ENCODE measurements at places on chromosomes 11 and 22.

- no peak for DNase-seq
Measured at GRCh38 chr11:70183483-70184176, 19.5 kb upstream of the FADD start.

- no peak for DNase-seq
Measured at GRCh38 chr22:49325531-49326395, 501.9 kb downstream of the BRD1 start.

- no peak for DNase-seq
Measured at GRCh38 chr11:34331329-34331728, 26.5 kb downstream of the ABTB2 start.

DNA sequence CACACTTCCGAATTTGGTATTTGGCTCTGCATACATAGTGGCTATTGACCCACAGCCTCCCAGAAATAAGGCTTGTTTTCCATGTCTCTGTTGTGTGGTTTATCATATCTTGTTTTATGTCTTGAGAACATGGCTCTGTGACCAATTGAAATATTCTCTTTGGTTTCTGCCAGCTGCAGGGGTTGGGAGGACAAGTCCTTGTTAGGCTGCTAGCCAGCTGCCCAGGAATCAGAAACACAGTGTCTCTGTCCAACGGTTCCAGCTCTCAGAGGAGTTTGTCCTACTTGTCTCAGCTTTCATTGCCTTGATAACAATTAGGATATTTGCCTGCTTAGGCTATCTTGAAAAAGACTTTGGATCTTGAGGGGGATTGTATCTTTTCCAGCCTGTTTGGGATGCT lies 6.0 kb upstream of the SLC7A4 start:
- DNase-seq, result no peak

DNA sequence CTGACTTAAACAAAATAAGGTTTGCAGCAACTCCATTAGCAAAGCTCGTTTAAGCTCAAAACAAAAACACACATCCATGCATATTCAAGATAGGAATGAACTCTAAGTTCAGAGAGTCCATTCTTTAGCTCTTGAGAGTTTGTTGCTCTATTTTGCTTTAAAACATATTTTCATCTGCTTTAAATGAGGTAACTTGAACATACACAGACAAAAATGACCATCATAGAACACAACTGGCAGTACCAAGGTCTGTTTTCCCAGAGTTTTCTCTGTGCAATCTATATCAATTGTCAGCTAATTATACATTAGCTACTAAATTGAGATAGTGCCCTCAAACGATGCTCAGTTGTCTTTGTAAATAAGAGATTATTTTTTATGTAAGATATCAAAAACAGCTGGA lies 423.2 kb upstream of the ANO3 start:
- no peak for DNase-seq

- no peak for DNase-seq
Measured at GRCh38 chr11:58592760-58593472, 14.1 kb downstream of the ZFP91 start.

- DNase-seq, result no peak
Measured at GRCh38 chr11:69380921-69381581, 87.1 kb downstream of the MYEOV start.

DNA sequence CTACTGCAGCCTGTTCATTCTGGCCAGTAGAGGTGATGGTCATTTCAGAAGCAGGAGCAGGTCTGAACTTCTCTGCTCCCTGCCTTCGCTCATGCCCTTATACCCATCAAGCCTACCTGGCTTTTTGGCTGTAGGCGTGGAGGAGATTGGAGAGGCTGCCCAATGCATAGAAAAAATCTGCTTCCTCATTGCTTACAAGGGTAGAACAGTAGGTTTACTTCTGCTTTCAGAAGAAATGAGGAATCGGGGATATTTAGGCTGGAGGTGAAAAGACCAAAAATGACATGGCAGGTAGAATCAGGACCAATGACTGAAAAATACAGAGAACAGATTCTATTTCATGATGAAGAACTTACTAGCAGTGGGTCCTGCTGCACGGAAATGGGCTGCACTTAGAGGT lies 72.9 kb upstream of the YWHAH start:
- DNase-seq, result no peak

GRCh38 chr11:118789501-118790356 lies 1.2 kb downstream of the DDX6 start:
- no peak for DNase-seq

DNA sequence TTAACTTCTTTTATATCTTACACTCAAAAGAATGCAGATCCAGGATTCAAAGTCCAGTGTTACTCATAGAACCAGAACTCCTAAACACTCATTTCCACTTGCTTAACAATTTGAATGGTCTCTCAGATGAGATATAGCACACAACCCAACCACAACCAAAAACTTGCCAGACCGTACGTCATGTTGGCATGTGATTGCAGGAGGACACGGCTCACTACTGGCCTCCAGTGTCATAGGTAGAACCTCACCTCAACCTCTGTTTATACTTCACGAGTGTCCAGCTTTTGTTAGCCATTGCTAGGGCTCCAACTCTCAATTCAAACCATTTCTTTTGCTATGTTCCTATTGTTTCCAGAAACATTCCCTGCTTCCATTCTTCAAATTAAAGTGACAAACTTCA lies 58.5 kb upstream of the PDGFD start:
- DNase-seq, result no peak

- no peak for DNase-seq
Measured at GRCh38 chr22:23047742-23048141, 22.6 kb upstream of the GNAZ start.

DNA sequence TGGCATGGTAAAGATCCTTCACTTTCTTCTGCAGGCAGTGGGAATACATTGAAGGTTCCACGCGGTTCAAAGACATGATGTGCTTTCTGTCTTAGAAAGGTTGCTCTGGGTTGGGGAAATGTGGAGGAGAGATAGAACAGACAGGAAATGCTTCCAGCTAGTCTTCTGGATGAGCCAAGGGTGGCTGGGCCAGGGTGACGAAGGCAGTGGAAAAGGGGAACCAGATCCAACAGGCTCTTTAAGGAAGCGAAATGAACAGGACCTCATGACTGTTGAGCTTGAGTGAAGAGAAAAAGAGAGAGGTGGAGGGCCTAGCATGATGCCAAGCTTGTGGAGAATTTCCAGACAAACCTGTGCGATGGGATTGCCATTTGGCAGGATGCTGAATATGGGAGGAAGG lies 56.4 kb upstream of the LMO1 start:
- DNase-seq, result no peak

DNA sequence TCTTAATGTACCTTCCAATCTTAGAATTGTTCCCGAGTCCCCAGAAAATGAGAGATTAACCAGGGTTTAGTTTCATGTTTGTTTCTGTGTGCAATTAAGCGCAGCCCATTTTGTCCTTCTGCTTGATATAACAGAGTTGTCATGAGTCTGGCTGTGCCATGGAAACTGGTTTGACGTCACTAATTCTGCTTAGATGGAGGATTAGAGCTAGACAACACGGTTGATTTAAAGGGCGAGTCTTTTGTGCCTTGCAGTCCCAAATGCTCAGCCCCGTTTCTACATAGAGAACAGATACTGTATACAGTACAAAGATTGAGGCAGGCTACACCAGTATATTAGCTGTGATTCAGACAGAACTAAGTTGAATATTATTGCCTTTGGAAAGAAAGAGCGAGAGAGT lies 45.5 kb upstream of the ALKBH3 start:
- DNase-seq, result no peak

DNA sequence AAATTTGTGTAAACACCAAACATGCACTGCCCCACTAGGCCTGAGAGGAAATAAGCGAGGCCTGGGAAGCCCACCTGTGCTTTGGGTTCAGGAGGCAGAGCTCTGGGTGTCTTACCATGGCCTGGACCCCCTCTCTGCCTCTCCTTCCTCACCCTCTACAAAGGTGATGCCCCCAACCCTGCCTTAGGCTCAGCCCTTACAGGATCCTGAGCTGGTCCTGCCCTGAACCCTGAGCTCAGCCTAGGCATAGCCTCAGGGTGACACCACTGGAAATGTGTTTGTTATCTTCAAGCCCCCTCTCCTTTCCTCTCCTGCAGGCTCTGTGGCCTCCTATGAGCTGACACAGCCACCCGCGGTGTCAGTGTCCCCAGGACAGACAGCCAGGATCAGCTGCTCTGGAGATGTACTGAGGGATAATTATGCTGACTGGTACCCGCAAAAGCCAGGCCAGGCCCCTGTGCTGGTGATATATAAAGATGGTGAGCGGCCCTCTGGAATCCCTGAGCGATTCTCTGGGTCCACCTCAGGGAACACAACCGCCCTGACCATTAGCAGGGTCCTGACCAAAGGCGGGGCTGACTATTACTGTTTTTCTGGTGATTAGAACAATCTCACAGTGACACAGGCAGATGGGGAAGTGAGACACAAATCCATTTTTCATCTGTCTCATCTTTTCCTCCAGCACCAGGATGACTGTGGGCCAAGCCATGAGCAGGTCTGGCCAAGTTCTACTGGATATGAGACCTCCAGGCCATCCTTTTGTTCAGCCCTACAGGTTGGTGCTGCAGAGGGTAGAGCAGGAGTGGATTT lies 117.8 kb downstream of the GGTLC2 start:
- no peak for DNase-seq

DNA sequence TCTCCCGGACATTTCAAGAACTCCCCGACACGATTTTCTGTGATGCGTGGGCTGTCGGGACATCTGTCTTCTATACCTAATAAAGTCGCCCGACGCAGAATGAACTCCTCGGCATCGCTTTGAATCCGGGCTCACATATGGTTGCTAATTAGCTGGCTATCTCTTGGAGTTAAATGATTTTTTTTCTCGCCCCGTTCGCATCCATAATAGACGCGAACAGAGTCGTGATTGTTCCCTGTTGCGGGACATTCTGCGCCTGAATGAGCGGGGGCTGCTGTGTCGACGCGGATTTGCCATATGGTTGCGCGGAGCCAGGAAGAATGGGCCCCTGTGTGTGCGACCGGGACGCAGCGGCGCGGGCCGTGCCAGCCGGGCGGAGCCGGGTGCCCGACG lies 16.4 kb downstream of the CDKN1C start:
- DNase-seq, result peak; percentile 60

- no peak for DNase-seq
Measured at GRCh38 chr11:120001178-120002090, 136.5 kb downstream of the TRIM29 start.

GRCh38 chr11:71102251-71102995 lies 150.0 kb downstream of the SHANK2 start:
- no peak for DNase-seq

DNA sequence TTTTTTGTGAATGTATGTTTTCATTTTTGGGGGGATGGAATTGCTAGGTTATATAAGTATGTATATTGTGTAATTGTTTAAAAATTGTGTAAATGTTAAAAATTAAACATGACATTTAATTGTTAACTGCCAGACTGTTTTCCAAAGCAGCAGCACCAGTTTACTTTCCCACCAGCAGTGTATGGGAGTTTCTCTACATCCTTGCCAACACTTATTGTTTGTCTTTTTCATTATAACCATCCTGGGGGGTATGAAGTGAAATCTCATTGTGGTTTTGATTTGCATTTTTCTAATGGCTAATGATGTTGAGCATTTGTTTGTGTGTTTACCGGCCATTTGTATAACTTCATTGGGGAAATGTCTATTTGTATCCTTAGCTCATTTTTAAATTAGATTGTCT lies 31.7 kb upstream of the RRAS2 start:
- no peak for DNase-seq

DNA sequence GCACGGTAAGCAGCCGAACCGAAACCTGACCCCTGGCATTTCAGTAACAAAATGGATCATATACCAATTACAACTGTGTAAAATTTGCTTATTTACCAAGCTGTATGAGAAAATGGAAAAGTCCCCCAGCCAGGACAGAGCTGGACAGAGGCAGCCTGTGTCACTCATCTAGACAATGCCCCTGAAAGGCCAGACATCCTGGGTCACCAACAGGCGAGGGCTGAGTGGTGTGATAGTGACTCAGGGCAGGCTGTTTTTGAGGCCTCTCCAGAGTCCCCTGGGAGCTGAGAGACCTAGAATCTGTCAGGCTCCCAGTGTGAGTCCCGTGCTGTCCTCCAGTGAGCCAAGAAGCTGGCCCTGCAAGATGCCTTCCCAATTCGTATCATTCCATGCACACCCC lies 680.4 kb downstream of the TBC1D22A start:
- DNase-seq, result no peak

- DNase-seq, result no peak
Measured at GRCh38 chr22:27100789-27101188, 443.4 kb downstream of the MIAT start.

All from substantia nigra (tissue), 51 donors.